ENCODE measurements at places on chromosomes 1 and 21. TPM values are rescaled to one million over a fixed set of nuclear protein-coding genes. Genes with fewer than 3 reads are reported as not detected.

The DIPK1A gene
- 21.8 TPM for total RNA-seq

The TOMM40L gene
- 6.0 TPM for total RNA-seq

The ATP6V1G3 gene
- total RNA-seq: not detected

The RGL1 gene
- total RNA-seq: 69.4 TPM

The SYPL2 gene
- total RNA-seq: 2.4 TPM

The FAM163A gene
- 0.53 TPM for total RNA-seq

The PHGDH gene
- total RNA-seq: 51.3 TPM

DNA sequence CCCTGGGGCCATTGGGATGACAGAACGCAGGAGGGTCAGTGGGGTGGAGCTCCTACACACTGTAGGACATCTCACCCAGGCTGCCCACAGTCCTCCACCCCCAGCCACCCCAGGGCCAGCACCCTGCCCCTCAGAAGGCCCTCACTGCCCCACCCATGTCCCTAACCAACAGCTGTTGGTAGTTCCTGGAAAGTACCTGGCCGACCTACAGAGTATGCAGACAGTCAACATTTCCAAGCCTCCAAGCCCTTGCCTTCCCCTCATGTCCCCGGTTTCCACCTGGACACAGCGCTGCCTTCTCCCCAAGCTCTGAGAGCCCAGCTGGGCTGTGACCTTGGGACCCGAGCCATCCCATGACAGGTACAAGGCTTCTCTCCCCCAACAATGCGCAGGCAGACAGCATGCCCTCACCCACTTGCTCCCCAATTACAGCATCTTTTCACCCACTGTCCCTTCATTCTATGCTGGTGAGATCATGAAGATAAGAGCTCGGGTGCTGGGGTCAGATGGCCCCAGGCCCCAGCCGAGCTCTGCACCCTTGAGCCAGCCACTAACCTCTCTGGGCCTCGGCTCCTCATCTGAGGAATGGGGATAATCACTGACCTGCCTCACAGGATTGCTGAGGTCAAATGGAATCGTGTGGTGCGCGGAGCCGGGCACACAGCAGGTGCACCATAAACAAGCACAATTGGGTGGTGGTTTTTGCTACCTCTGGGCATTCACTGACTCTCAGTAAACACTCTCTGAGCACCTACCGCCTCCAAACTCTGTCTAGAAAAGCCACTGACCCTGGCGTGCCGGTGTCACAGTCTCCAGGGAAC is 11.2 kb downstream of the LAPTM5 start:
- DNase-seq: no peak

GRCh38 chr1:100868364-100868995 is 26.2 kb downstream of the EXTL2 start:
- no peak for DNase-seq
